ENCODE measurements at places on chromosomes 2 and 18.

DNA sequence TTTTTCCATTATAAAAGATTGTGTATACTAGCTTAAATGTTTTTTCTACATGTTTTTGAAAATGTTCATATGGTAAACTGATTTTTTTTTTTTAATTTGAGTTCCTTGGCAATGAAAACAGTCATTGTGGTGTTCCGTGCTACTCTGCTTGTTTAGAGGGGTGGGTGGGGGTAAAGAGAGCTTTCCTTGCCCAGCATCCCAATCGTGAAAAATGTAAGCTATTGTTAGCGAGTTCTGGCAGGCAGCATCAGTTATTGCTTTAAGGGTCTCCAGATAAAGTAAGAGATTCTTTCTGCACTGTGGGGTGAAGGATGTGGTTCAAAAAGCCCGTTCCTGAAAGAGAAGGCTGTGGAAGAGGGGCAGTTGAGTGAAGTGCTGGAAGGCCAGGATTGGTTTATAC lies 118.4 kb downstream of the TANC1 start:
- no peak for DNase-seq

- DNase-seq: no peak
Observed at GRCh38 chr2:184004948-184005672, 593.2 kb upstream of the ZNF804A start.

DNA sequence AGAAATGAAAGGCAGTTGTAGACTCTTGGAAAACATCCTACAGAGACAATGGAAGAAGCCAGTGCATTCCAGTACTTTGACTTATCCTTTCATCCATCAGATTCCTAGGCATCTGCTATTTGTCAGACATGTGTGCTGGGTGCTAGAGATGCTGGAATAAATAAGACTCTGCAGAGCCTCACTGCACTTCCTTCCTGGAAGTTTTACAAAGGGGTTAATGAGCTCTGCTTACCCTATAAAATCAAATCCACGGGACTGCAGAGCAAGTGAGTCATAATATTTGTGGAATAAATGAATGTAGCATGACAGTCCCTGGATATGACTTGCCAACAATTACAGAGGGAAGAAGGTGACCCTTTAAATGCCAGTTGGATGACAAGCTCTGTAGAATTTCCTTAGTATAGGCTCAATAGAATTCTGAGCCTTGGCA lies 52.7 kb upstream of the NPAS2 start:
- peak; percentile 85 for DNase-seq

GRCh38 chr2:111178296-111178695 lies 57.6 kb downstream of the BCL2L11 start:
- no peak for DNase-seq

GRCh38 chr2:142866426-142866825 lies 11.0 kb upstream of the KYNU start:
- DNase-seq: no peak

DNA sequence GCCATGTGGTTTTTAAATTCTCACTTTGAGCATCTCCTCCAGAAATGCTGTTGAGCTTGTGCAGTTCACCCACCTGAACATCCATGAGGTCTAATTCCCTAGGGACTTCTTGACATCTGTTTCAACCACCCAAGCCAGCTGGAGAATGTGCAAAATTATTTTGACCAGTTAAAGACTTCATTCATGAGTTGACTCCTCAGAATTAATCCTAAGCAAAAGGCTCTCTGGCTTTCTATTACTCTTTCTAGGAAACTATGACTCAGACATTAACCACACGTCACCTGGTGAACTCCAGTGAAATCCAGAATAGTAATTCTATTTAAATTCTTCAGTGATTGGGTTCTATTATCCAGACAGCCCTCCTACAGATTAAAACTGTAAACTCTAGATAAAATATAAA lies 247.5 kb downstream of the NBAS start:
- DNase-seq: no peak

GRCh38 chr18:44899832-44900231 lies 219.1 kb downstream of the SETBP1 start:
- DNase-seq: no peak

DNA sequence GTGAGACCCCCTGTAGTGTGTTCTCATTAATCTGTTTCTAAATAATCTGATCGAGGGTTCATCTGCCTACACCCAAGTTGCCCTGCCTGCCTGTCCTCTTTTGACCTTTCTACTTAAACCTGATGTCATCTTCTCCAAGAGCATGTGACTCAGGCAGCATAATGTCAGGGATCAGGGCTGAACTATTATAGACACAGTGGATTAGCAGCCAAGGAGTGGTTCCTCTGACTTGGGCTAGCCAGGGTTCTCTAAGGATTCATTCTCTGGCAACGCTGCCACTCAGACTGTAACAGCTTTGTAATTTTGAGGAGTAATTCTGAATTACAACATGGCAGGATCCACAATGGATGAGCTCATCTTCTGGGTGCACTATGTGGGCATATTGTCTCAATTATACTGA lies 124.0 kb downstream of the MDH1 start:
- no peak for DNase-seq

DNA sequence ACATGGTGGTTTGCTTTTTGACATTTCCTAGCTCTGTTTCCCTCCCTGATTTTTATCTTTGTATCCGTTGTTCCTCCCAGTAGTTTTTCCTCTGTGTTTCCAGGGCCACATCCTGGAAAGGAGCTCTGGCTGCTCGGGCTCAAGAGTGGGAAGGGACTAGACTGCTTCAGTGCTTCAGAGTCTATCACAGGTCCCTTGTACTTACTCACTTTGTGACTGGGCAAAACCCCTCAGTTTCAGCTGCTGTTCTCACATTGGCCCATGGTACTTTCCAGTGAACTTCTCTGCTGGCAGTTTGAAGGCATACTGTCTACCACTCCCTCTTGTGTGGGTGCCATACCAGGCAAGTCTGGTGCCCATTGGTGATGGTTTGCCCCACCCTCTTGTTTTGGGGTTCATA lies 7.5 kb upstream of the STAMBP start:
- no peak for DNase-seq

- no peak for DNase-seq
Observed at GRCh38 chr18:33210575-33211189, 229.8 kb downstream of the CCDC178 start.

GRCh38 chr2:74313497-74313896 lies 29.7 kb downstream of the SLC4A5 start:
- DNase-seq: no peak

GRCh38 chr2:29108225-29108624 lies 7.0 kb upstream of the CLIP4 start:
- DNase-seq: peak; percentile 72

DNA sequence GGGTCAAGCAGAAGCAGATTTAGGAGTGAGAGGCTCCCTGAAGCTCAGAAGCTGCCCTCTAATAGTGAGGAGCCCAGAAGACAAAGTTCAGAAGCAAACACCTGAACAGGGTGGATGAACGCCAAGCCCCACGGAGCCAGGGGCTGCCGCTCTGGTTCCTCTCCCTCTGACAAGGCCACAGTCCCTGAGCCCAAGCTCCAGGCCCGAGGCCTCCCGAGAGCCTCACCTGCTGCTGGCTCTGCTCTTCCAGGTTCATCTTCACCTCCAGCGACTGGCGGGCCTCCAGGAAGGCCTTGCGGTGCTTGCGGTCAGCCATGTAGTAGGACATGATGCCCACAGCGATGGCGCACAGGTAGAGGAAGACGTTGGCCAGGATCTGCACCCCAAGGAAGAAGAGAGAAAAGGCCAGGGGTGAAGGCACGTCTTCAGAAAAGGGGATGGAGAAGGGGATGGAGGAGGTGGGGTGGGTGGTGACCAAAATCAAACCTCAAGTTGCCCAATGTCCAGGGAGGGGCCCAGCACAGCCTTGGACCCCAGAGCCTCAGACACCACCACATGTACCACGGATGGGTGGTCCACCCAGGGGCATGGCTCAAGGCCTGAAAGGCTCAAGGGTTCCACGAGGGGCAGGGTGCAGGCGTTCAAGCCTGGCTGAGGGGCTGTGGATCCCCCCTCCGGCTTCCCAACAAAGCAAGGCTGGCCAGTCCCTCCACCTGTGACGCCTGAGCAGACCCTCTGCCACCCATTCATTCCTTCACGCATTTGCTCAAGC lies 47.5 kb downstream of the ADCY3 start:
- DNase-seq: no peak

DNA sequence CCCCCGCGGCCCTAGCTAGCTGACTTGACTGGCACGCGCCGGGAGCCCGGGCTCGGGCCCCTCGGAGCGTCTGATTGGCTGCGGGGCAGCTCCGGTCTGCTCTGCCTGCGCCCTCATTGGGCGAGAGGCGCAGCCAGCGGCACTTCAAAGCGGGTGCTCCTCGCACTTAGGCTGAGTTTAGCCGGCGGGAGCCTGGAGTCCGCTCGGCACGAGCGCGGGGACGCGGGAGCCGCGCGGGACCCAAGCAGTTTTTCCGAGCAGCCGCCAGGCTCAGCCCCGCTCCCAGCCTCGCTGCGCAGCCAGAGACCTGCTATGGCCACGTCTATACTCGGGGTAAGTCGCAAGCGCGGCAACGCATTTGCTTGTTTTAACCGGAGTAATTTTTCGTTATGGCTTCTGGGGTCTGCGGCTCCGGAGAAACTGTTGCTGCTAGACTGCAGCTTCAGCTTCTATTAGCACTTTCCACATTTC lies at the start of gene SP9:
TSS of gene SP9 (plus strand) at position 174 of the 471 bp plus-strand sequence. CDS start at position 313, 139 bp downstream.
- no peak for DNase-seq

- DNase-seq: no peak
Observed at GRCh38 chr2:160474891-160475787, 18.5 kb downstream of the RBMS1 start.

- DNase-seq: peak; percentile 67
Observed at GRCh38 chr2:172084645-172085459, 455 bp upstream of the DLX1 start.

DNA sequence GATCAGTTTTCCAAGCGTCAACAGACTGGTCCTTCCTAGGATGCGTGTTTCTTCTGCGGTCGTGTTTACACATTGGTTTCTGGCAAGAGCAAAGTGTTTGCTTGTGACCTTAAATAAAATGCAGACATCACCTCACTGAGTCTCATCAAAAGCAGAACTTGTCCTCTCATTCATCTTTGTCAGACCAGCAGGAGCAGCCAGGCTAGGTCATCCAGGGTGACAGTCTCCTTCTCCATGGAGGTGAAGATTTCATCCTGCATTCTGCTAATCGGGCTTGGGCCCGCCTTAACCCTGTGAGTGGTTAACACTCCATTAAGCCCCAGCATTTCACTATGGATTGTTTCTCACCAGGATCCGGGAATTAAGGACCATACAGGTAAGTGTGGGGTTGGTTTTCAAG lies 64.2 kb upstream of the PID1 start:
- DNase-seq: no peak

GRCh38 chr2:42136782-42137124 lies 32.4 kb upstream of the EML4 start:
- no peak for DNase-seq

- DNase-seq: no peak
Observed at GRCh38 chr2:170966648-170967396, 37.8 kb downstream of the GORASP2 start.

- DNase-seq: no peak
Observed at GRCh38 chr2:36729067-36729466, 32.6 kb downstream of the VIT start.

DNA sequence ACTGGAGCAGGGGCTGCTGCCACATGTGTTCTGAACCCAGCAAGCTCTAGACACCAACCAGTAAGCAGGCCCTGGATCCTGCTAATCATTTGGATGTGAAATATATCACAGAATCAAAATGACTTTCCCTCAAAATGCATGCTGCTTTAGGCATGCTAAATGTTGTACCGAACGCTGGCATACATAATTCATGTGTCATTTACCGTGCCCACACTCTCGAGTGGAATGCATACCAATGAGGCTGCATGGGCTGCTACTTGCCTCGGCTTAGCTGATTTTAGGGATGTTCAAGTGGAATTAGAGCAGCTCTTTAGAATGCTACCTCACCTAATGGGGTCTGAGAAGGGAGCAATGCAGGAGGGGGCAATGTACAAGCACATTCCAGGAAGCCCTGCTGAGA lies 509.6 kb upstream of the RAB6C start:
- DNase-seq: no peak

DNA sequence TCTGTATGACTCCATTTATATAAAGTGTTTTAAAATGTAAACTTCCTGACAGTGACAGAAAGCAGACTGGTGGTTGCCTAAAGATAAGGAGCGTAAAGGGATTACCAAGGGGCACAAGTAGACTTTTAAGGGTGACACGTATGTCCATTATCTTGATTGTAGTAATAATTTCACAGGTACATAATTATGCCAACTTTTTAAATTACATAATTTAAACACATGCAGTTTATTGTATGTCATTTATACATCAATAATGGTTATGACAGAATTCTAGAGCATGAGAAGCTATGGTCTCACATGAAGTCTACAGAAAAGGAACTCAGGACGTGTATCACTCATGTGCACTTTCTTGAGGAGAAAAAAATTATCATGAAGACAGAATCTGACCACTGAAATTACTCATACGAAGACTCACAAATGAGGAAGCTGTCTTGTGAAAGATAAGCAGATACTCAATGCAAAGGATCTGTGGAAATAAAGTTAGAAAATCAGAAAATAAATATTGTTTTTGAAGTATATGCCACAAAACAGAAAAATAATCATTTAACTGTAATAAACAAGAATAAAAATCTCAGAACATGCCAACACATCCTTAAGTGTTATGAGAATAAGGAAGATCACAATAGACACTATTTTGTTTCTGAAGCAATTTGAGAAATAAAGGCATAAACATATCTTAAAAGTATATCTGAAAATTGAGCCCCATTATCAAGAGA lies 84.4 kb downstream of the TMEM131 start:
- no peak for DNase-seq

Measured in BJ (cell line).